Fibroblast of skin of left quadriceps (primary cell): ENCODE measurements at places on chromosomes 4 and X.

GRCh38 chr4:143251348-143251747, 66.6 kb downstream of the USP38 start:
- DNase-seq, result no peak

GRCh38 chrX:154131955-154132354, 12.1 kb upstream of the OPN1LW start:
- no peak for DNase-seq

GRCh38 chr4:112645541-112646329, 8.8 kb downstream of the LARP7 start:
- DNase-seq, result no peak

DNA sequence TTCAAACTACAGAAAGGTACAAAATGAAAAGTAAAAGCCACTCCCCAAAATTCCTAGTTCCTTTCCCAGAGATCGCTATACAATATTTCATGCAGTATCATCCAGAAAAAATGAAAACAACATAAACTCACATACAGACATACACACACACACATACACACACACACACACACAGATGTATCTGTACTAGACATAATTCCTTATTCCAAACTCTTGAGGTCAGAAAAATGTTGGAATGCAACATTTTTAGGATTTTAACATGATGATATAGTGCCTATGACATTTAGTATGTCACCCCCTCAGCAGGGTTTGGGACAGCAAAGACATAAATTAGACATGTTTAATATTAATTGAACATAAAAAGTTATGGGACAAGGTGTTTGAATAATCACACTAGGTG, 73.4 kb upstream of the LHFPL1 start:
- peak; percentile 32 for DNase-seq

DNA sequence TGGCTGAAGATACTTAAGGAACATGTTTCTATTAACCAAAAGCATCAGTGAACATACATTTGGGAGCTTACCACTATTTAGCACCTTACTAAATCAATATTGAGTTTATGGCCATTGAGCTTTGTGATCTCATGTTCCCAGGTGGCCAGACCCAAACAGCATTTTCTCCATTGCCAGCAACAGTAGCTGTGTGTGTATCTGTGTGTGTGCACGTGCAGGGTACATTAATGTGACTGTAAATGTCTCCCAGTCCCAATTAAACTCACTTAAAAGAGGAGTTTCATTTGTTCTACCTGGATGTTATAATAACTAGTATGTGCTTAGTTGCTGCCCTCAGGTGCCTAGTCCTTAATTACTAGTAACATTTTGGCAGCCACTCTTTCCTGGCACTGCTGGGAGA, 282.4 kb downstream of the NR3C2 start:
- DNase-seq, result no peak

- DNase-seq, result no peak
Observed at GRCh38 chr4:159146488-159146887, 43.6 kb downstream of the RAPGEF2 start.

GRCh38 chr4:1713003-1713851, 1.1 kb upstream of the SLBP start:
- no peak for DNase-seq

DNA sequence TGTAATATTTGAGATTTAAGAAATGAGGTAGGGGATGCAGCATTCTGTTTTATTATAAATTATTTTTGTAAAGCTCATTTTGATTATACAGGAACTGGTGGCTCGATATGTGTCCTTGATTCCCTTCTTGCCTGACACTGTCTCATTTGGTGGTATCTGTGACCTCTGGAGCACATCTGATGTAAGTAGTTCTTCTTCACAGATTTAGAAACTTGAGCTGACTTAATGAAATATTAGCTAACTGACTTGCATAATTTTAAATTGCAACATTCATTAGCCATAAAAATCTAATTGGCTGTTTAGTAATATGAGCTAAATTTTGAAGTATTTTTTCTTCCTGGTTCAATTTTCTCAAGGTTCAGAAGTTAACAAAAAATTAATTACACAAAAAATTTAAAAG, 69.1 kb downstream of the FBXL5 start:
- DNase-seq, result no peak

GRCh38 chr4:31366041-31366440, 645.9 kb downstream of the PCDH7 start:
- DNase-seq, result no peak

- no peak for DNase-seq
Observed at GRCh38 chr4:55438314-55438713, 42.6 kb downstream of the TMEM165 start.

GRCh38 chr4:14918336-14918735, 83.9 kb upstream of the CPEB2 start:
- DNase-seq, result no peak

DNA sequence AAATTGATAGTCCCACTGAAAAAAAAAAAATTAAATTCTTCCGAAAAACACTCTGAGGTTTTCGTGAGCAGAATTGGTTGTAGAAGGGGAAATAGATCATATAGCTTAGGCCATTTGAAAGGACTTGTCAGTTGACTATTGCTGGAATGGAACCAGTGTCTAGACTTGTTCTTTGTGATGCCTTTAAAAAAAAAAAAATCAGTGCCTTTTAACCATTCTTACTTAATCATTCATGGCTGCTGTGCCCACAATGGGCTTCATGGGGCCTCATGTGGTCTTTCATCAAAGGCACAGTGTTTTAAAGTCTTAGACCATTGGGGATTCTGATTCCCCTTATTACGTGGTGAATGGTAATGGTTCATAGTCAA, 139.3 kb downstream of the AFF1 start:
- no peak for DNase-seq

- DNase-seq, result no peak
Observed at GRCh38 chr4:74444891-74445642, at the start of gene AREG. Gene AREG, plus strand, starts transcription at chr4:74445136. Its CDS starts 210 bp downstream, at chr4:74445346.

DNA sequence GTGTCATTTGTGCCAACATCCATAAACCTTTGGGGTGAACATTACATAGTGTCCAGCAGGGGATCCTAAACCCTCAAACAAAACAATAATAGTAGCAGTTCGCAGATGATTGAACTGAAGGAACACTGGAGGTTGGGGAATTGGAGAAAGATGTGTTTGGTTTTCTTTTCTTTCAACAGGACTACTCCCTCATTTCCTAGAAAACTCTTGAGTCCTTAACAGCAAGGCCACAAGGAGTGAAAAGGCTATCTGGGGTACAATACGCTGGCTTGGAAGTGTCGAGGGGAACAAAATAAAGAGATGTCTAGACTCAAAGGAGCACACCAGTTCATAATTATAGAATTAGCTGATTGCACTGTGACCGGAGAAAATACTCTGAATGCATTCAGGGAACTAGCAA, 72.1 kb downstream of the IDS start:
- DNase-seq, result no peak

- DNase-seq, result no peak
Observed at GRCh38 chr4:147398556-147398955, 82.3 kb upstream of the EDNRA start.

- no peak for DNase-seq
Observed at GRCh38 chrX:8433109-8434062, 31.2 kb upstream of the VCX3B start.

DNA sequence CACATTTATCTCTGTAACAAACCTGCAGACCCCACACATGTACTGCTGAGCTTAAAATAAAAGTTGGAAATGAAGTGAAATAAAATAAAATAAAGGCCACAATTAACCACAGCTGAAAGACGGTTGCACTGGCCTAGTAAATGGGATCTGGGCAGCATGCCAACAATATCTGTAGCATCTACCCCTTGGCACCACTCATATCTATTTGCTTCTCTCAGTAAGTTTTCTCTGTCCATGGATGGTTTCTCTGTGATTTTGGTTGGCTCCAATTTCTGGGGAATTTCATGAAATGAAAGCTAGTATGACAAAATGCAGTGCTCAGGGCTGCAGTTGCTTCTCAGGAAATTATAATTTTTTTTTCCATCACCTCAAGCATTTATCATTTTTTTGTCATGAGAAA, 172.0 kb upstream of the IL15 start:
- no peak for DNase-seq

DNA sequence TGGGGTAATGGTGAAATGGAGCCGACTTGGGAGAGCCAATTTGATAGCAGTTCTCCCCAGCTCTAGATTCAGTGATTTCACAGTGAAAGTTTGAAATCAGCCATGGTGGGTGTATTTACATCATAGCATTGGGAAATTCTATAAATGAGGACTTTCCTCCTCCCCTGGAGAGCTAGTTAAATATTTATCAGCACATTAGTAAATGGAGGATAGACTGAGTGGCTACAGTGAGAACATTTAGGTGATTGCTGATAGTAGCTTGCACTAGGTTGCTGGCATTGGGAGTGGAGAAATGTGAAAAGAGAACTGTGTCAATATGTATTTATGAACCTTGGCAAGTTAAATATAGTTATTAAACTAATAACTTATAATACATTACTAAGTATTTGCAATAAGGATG, 347.3 kb downstream of the CCSER1 start:
- DNase-seq, result no peak

GRCh38 chrX:48945517-48946348, 11.7 kb downstream of the OTUD5 start:
- DNase-seq, result no peak

DNA sequence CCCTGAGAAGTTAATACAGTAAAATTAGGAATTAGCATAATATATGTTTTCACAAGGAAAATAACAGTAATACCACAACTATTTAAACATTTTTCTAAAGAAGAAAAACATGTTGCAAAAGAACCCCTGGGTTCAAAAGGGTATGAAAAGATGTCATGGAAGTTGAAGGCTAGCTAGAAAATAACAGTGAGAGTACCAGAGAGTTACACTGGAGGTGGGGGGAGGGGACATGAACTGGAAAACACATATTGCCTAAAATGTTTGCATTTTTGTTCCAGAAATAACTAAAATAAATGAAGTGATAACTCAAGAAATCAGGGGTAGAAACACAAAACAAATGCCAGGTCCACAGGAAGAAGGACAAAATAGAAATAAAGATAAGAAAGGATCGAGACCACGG, 336.6 kb upstream of the MAD2L1 start:
- no peak for DNase-seq

DNA sequence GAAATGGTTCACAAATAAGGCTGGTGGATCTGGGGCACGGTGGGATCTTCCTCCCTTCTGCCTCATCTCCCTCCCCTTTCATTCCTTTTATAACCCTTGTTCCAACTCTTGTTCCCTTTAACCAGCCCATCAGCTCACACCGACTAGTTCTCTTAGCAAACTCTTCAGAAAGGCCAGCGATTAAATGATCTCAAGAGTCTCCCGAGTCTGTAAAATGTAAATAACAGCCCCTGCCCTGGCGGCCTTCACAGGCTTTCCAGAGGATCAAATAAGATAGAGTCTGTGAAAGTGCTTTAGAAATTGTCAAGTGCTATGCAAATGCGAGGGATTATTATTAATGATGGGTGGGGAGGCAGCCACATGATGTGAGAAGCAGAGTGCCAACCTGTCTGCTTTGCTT, 27.1 kb downstream of the TSC22D3 start:
- no peak for DNase-seq

GRCh38 chr4:78661921-78662521, 110.5 kb downstream of the ANXA3 start:
- DNase-seq, result no peak

- DNase-seq, result peak; percentile 81
Observed at GRCh38 chr4:147360301-147360700, 120.6 kb upstream of the EDNRA start.

DNA sequence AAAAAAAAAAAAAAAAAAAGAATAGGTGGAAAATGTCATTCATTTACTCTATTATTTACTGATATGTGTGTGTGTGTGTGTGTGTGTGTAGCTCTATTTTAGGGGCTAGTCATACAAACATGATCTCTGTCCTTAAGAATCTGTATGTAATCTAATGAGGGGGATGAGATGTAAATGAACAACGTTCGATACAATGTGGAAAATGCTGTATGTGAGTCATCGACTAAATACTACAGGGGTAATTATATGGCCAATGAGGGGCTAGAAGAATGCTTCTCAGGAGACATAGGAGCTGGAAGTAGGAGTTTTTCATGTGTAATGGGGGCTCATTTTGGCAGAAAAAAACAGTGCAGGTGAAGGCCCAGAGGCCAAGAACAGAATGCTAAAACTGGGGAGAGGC, 41.9 kb downstream of the LEF1 start:
- DNase-seq, result peak; percentile 32

GRCh38 chr4:2806390-2807355, 13.8 kb downstream of the SH3BP2 start:
- no peak for DNase-seq

DNA sequence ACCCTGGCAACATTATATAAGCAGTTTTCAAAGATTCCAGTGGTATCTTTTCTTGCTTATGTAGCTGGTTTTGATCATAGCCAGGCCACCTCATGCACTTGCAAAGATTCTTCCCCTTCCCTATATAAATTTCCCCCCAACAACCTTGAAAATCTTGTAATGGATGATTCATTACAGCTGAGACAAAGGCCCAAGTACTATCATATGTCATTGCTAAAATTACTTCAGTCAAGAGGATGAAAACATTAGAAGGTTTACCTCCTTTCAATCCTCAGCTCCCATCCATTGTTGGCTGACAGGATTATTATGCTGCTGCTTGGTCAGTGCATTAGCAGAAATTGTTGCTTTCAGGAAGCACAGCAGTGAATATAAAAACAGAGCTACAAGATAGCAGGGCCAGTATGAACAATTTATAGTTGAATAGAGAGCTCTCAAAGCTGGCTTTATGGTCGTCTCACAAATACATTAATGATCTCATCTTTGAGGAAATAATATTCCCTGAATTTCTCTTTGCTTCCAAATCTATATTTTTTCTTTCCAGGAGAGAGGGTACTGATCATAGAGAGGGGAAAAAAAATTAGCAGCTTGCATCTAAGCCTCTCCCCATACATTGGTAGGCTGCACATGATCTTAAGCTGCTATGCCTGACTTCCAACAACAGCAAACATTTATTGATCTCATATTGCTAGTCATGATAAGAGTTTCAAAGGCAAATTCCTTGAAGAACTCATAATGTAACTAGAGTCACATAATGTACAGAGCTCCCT, 7.7 kb upstream of the ARHGEF38 start:
- no peak for DNase-seq

- DNase-seq, result no peak
Observed at GRCh38 chr4:82691431-82691830, 107.2 kb downstream of the SCD5 start.

GRCh38 chr4:108846568-108846967, 83.7 kb upstream of the ETNPPL start:
- DNase-seq, result no peak

- no peak for DNase-seq
Observed at GRCh38 chr4:154838694-154839093, 57.6 kb downstream of the RBM46 start.

- DNase-seq, result no peak
Observed at GRCh38 chr4:151948351-151949016, 187.7 kb upstream of the GATB start.

GRCh38 chr4:49002931-49003330, 16.9 kb downstream of the CWH43 start:
- no peak for DNase-seq
